ENCODE measurements at places on chromosomes 7 and 10. TPM values are rescaled to one million over a fixed set of nuclear protein-coding genes. Genes with fewer than 3 reads are reported as not detected.

DNA sequence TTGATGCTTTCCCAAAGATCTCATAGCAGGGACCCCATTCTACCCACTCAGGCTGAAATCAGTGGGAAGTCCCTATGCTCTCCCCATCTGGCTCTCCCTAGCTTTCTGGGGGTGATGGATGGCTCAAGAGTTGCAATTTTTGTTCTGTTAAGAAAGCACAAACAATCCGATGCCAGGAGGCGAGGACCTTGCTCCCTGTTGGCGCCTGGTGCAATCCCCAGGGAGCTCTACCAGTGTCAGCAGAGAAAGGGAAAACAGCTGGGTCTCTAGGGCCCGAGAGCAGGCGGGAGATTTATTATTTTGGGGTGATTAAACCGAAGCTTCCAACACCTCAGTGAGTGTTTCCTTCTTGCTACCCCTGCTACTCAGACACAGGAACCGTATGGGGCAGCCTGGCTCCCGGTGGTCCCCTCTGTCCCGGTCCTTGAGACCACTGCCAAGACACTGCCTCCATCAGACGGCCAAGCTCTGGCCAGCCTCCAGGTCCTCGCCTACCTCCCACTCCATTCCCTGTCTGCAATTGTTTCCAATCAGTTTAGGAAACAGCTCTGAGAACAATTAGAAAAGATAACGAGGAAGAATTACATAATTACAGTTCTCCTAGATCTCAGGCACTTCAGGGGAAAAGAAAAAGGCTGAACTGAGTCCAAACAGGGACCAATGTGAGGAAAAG is 147.9 kb downstream of the PLXNA4 start:
- no peaks in the 10 kb centered on the region for H3K36me3 ChIP-seq
- peaks cover 49% of the 10 kb centered on the region for H3K4me1 ChIP-seq
- no peak overlapping the region for H3K4me3 ChIP-seq
- H3K27me3 ChIP-seq: no peaks in the 10 kb centered on the region

DNA sequence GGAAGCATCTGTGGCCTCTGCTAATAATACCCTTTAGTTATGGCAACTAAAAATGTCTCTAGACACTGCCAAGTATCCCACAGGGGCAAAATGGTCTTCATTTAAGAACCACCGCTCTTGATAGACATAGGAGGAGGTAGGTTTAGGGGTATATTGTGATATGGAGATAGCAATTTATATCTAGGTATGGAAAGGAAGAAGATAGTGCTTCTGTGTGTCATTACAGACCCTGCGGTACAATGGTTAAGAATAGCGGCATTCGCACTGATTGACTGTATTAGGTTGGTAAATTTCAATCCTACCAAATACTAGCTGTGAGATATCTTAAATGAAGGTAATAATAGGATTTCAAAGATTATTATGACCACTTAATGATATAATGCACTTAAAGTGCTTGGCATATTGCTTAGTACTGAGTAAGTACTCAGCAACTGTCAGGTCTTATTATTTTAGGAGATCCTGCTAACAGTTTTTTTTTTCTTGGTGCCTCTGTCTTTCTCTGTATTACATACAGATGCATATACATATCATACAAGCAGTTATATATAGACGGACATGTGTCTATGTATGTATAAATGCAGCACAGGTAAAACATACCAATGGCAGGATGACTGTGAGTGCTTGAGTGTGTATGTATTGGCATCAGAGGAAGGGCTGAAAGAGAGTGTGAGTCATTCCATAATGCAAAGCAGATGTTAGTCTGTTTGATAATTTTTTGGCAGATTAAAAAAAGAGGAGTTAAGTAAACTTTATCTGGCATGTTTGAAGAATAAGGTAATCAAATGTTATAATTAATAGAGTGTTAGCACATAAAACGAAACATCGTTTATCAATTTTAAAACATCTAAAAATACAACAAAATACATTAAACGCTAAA is 50.0 kb upstream of the ITGB8 start:
- H3K27ac ChIP-seq: no peak overlapping the region
- no peak for DNase-seq
- H3K27me3 ChIP-seq: no peaks in the 10 kb centered on the region
- H3K4me1 ChIP-seq: peaks cover 7% of the 10 kb centered on the region

Gene GALNT17
- total RNA-seq: not detected

Gene ATP5F1C
- 241 TPM for total RNA-seq

All from activated T-cell treated with anti-CD3 and anti-CD28 coated beads, Interleukin-2, amount 50 U/mL, for 72 hours (primary cell).